Purkinje cell (primary cell): ENCODE measurements at places on chromosomes 6 and 20. TPM values are rescaled to one million over a fixed set of nuclear protein-coding genes. Genes with fewer than 3 reads are reported as not detected.

STX11 gene
- not detected in 2 replicates for polyA plus RNA-seq

GPR63 gene
- 123 and 129 TPM in 2 replicates for polyA plus RNA-seq

MC3R gene
- polyA plus RNA-seq = not detected in 2 replicates

SNRPB gene
- polyA plus RNA-seq = 11.5 and 11.7 TPM in 2 replicates

RIPOR3 gene
- not detected in 2 replicates for polyA plus RNA-seq

CST2 gene
- polyA plus RNA-seq = not detected in 2 replicates

ADGRF5 gene
- polyA plus RNA-seq = 0.06 TPM in 1 of 2 replicates, not detected in the other

EPHA7 gene
- 33.8 and 40.9 TPM in 2 replicates for polyA plus RNA-seq

ELOVL2 gene
- 7.6 and 9.4 TPM in 2 replicates for polyA plus RNA-seq

CST4 gene
- not detected in 2 replicates for polyA plus RNA-seq

EBF4 gene
- 0.52 TPM in 1 of 2 replicates, not detected in the other for polyA plus RNA-seq
